ENCODE measurements at places on chromosomes 1 and 21. TPM values are rescaled to one million over a fixed set of nuclear protein-coding genes. Genes with fewer than 3 reads are reported as not detected.

DNA sequence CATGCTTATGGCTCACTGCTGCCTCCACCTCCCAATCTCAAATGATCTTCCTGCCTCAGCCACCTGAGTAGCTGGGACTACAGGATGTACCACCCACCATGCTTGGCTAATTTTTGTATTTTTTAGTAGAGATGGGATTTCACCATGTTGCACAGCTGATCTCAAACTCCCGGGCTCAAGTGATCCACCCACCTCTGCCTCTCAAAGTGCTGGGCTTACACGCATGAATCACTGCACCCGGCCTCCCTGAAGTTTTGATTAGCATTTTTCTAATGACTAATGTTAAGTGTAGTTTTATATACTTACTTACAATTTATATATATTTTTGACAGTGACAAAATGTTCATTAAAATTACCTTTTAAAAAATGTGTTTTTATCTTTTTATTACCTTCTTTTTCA, 41.1 kb downstream of the ZNF678 start:
- H3K27me3 ChIP-seq, result no peaks in the 10 kb centered on the region
- no peak for DNase-seq
- no peak overlapping the region for H3K4me3 ChIP-seq
- H3K36me3 ChIP-seq, result peaks cover 47% of the 10 kb centered on the region
- no peaks in the 10 kb centered on the region for H3K4me1 ChIP-seq
- no peak overlapping the region for H3K27ac ChIP-seq

The PTPRU gene
- 0.83 TPM for total RNA-seq

- H3K36me3 ChIP-seq, result no peaks in the 10 kb centered on the region
- no peak for DNase-seq
- no peaks in the 10 kb centered on the region for H3K27me3 ChIP-seq
Measured at GRCh38 chr1:227127891-227128290, 187.8 kb downstream of the COQ8A start.

GRCh38 chr1:94884106-94884505, 42.8 kb downstream of the CNN3 start:
- DNase-seq, result no peak
- H3K27me3 ChIP-seq, result no peaks in the 10 kb centered on the region
- H3K4me1 ChIP-seq, result peaks cover 11% of the 10 kb centered on the region
- no peaks in the 10 kb centered on the region for H3K36me3 ChIP-seq
- H3K4me3 ChIP-seq, result no peak overlapping the region
- H3K27ac ChIP-seq, result peak overlapping the region; percentile 35

GRCh38 chr1:3504151-3504821, 49.8 kb downstream of the ARHGEF16 start:
- H3K36me3 ChIP-seq, result no peaks in the 10 kb centered on the region
- no peaks in the 10 kb centered on the region for H3K4me1 ChIP-seq
- no peak overlapping the region for H3K27ac ChIP-seq
- no peak for DNase-seq
- H3K27me3 ChIP-seq, result no peaks in the 10 kb centered on the region

- H3K36me3 ChIP-seq, result no peaks in the 10 kb centered on the region
- H3K27ac ChIP-seq, result no peak overlapping the region
- H3K4me1 ChIP-seq, result peaks cover 3% of the 10 kb centered on the region
- H3K4me3 ChIP-seq, result no peak overlapping the region
- DNase-seq, result peak; percentile 50
Measured at GRCh38 chr1:31617916-31618746, 642 bp downstream of the HCRTR1 start.
